ENCODE measurements at places on chromosomes 5 and 9.

DNA sequence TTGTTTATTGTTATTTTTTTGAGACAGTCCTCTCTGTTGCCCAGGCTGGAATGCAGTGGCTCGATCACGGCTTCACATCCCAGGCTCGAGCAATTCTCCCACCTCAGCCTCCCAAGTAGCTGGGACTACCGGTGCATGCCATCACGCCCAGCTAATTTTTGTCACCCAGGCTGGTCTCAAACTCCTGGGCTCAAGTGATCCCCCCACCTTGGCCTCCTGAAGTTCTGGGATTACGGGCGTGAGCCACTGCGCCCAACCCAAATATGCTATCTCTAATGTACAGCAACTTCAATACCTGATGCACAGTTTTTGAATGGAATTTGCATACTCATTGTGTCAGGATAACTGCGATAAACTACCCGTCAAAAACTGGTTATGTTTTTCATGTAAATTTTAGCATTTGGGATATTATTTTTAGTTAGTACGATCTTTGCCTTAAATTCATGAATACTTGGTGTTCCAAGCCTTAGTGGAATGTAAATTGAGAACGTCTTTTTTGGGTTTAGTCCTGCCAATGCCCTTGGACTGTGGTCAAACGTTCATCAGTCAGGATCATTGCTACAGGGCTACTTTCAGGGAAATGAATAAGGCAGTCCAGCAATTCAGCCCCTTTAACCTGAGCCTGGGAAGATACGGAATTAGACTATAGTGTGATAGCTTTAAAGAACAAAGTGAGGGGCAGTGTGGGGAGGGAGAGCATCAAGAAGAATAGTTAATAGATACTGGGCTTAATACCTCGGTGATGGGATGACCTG lies 4.4 kb downstream of the UGCG start:
- DNase-seq = no peak

GRCh38 chr5:50302815-50303490 lies 138.1 kb downstream of the EMB start:
- no peak for DNase-seq

GRCh38 chr5:17912794-17913193 lies 278.5 kb downstream of the TAF11L14 start:
- DNase-seq = no peak

DNA sequence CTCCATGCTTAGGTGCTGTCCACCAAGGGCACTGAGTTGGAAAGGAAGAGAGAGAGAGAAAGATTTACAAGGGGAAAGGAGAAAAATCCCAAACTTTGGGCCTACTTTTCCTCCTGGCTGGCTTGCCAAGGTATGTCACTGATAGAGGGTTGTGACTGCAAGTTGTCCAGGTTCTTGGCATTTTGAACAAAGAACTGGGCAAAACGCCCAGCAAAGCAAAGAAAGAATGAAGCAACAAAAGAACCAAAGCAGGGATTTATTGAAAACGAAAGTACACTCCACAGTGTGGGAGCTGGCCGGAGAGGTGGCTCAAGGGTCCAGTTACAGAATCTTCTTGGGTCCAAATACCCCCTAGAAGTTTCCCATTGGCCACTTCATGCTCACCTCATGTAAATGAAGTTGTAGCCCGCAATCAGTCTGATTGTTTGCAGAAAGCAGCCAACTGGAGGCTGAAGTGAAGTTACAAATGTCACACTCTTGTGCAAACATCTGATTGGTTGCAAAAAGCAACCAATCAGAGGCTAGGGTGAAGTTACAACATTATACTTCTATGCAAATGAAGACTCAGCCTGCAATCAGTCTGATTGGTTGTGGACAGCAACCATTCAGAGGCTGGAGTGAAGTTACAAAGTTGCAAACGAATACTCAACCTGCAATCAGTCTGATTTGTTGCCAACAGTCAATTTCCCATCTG lies 263.5 kb downstream of the YTHDC2 start:
- no peak for DNase-seq

DNA sequence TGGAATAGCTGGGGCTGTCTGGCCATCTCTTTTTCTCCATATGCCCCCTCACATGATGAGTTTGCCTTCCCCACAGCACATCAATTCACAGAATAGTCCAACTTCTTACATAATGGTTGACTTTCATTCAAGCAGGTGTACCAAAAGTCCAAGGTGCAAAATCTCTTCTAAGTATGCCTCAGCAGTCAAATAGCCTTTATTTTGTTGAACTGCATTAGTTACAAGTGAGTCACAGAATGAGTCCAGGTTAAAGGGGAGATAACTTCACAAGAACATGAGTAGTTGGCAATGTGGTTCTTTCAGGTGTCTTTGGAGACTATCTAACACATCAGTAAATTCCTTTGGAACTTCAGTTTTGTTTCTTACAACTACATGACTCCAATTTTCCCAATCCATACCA lies 672.5 kb downstream of the PRELID2 start:
- no peak for DNase-seq

DNA sequence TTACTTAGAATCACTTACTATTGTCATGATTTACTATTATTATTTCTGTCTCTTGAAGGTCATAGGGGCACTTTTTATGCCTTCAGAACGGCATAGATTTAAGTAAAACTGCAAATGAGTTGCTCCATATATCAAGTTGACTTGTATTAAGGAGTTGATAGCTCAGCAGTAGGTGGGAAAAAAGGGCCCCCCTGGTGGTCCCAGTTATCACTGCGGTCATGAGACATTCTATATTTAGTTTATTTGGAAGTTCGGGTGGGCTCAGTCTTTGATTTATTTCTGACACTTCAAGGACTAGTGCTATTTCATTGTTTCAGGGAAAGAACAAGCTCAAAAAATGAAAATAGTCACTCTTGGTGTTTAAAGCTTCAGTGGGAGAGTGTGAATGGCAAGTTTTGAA lies 159.3 kb downstream of the SLC24A2 start:
- no peak for DNase-seq

DNA sequence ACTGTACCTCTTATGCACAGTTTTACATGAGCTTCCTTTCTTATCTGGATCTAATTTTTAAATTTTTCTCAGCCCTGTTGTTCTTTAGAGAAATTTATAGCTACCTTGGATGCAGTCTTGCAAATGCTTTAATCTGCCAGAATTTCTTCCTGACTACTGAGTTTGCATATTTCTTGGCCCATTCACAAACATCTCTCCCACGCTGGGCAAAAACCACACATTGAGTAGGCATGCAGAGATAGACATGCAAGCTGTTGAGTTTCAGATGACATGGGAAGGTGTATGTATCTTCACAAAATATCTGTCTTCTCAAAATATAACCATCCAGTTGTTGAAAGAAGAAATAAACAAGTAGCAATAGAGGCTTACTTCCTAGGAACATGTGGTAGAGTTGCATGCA lies 101.2 kb downstream of the PARP8 start:
- DNase-seq = no peak

DNA sequence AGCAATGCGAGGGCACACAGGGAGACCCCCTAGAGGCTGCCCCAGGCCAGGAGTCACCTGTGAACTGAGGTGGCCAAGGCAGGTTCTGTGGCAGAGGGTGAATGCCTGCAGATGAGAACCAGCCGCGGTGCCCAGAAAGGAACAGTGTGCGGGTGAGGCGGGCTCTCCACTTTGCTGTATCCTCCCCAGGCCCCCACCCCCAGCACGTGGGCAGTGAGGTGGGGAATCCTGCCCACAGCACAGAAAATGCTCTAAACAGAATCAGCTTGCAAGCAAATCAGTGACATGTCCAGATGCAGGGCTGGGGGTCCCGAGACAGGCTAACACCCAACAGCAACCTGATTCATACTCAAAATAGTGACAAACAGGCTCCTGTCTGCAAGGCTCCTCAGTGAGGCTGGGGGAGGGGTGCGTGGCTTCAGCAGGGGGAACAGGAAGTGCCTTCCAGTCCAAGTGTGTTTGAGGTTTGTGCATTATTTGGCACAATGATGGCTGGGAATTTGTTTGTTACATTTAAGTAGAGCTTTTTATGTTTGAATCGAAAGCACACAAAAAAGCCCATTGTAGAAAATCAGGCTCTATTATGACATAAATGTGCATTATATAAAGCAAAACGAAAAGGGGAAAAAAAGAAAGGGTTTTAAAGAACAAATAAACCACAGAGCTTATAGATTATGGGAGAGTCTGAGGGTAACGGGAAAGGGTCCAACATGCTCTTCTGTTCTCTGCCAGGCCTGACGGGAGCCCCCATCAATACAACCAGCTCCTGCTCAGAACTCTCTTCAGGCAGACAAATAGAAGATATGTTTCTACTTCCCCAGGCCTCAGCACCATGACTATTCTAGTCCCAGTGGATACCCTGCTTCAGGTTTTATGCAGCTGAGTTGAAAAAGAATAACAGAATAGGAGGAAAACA lies 201.3 kb downstream of the HSD17B3 start:
- no peak for DNase-seq

DNA sequence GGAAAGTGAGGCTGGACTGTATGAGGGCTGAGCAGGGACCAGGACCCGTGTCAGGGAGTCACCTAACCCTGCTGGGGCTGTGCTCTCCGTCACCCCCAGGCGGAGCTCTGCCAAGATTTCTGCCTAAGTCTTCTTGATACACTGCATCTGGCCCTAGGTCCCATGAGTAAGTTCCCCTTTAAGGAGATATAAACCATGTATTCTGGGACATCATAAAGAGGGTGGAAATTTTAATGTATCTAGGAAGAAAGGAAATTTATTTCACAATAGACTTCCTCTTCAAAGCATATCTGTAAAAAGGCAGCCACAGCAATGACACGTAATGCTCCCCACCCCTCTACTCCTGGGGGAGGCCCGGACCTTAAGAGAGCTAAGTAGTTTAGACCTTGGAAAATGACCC lies 183.4 kb downstream of the FBXL7 start:
- no peak for DNase-seq

DNA sequence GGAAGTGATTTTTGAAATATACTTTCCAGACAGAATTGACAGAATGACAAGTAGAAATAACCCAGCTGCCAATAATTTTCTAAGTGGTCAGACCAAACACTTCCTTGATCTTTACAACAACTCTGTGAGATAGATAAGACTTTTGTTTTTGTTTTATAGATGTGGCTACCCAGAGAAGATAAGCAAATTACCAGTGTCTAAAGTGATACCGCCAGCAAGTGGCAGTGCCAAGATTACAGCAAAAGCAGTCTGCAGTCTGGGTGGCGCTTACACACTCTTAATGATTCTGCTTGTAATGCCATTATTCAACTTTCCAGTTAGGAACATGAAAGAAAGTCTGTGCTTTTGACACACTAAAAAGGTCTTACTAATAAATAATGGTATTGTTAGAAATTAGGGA lies 92.1 kb downstream of the HCN1 start:
- no peak for DNase-seq

- peak; percentile 31 for DNase-seq
These were observed 37.4 kb downstream of the SCAMP1 start for GRCh38 chr5:78397831-78398230.

- DNase-seq = no peak
These were observed 290.5 kb downstream of the ANXA1 start for GRCh38 chr9:73441890-73442818.

GRCh38 chr9:26324786-26325443 lies 567.7 kb downstream of the CAAP1 start:
- no peak for DNase-seq

DNA sequence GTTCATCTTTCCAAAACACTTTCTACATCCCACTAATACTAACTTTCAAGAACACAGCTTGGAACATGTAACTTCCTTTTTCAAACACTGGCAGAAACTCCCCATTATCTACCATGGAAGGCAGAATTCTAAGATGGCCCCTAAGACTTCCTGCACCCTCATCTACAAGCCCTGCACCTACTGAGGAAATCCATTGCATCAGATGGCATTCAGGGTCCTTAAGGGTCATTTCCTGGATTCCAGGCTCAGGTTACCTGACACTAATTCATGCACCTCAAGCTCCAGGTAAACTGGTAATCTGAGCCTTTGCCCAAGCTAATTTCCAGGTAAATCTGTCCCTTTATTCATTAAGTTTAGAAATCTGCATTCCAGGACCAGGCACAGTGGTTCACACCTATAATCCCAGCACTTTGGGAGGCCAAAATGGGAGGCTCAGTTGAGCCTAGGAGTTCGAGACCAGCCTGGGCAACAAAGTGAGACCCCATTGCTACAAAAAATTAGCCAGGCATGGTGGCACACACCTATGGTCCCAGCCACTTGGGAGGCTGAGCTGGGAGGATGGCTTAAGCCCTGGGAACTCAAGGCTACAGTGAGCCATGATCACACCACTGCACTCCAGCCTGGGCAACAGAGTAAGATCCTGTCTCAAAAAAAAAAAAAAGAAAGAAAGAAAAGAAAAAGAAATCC lies 91.6 kb downstream of the NFIB start:
- DNase-seq = no peak

GRCh38 chr5:125837866-125838265 lies 585.3 kb upstream of the GRAMD2B start:
- peak; percentile 0 for DNase-seq

- DNase-seq = no peak
These were observed 61.6 kb downstream of the ICE1 start for GRCh38 chr5:5483880-5484598.

DNA sequence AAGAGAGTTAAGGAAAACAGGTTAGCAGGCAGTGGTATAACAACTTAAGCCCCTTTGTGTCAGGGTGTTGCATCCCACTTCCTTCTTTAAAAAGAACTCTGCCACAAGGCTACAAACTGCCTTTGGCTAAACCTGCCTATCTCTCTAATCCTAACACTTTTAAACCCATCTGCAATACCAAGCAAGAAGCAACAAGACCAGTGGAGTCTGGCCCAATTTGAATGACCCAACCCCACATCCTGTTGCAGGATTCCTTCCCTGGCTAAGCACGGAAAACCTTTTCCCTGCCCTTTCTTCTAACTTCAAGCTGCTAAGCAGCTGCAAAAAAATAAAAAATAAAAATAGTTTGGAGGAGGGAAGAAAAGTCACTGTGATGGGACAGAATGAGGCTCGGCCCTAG lies 27.1 kb downstream of the ABCA1 start:
- DNase-seq = no peak

GRCh38 chr9:82443312-82443711 lies 454.7 kb downstream of the SPATA31D1 start:
- no peak for DNase-seq
